ENCODE measurements at places on chromosomes 5 and 9.

DNA sequence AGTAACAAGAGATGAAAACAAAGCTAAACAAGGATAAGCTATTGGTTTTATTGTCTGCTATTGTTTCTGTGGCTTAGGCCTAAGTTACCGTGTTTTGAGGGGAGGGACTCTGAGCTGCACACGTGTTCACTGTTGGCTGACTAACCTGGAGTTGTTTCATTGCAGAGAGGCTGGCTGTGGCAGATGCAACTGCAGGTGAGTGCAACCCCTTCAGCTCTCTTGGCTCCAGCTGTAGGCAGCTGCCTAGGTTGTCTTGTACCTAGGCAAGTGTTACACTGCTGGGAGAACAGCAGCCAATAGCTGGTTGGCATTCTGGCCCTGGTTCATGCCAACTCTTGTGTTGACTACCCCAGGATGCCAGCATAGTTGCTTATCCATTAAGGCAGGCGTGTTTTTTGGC lies 17.6 kb upstream of the MATR3 start:
- DNase-seq = no peak

DNA sequence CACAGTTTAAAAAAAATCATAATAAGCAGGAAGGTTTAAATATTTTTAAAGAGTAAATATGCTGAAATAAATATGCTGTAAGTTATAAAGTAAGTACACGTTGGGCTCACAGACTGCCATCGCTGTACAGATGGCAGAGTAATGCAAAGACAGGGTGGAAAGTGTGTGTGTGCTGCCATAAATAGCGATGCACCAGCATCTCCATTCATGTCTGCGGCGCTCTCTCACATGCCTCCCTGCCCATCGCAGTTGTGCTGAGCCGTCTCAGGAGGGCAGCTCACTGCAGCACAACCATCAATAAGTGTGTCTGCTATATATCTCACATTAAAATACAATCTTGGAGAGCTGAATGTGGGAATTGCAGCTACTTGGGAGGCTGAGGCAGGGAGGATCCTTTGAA lies 14.3 kb downstream of the MOCS2 start:
- DNase-seq = no peak

- DNase-seq = no peak
Measured at GRCh38 chr9:97447001-97447400, 35.1 kb downstream of the TDRD7 start.

DNA sequence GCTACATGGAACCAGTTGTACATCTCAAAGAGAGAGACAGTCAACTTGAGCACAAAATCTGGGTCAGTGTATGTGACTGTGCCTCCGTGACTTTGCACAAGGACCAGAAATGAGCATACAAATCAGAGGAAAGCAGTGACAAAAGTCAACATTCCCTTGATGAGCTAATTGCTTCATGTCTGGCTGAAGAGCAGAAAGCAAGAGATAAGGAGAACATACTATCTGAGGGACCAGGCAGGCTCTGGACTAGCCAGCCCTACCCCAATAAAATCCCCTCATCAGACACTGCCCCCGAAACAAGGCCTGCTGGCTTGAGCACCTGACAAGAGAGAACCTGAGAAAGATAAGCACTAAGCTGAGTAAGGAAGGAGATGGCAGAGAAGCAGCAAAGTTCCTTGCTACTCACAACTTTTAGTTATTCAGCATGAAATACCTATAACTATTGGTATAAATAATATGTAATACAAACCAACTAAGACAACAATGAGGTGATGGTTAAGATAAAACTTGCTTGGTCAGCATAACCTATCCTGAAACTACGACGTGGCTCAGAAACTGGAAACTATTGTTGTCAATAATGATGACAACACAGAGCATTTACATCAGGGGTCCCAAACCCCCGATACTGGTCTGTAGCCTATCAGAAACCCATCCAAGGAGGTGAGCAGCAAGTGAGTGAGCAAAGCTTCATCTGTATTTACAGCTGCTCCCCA lies 9.5 kb downstream of the SIL1 start:
- DNase-seq = no peak

- no peak for DNase-seq
Measured at GRCh38 chr5:154269414-154269813, 78.9 kb downstream of the GALNT10 start.

GRCh38 chr9:129126749-129127618 lies 15.8 kb downstream of the PTPA start:
- DNase-seq = no peak

- DNase-seq = no peak
Measured at GRCh38 chr5:134494780-134495179, 30.7 kb upstream of the JADE2 start.

GRCh38 chr5:138935466-138935865 lies 60.3 kb upstream of the LRRTM2 start:
- DNase-seq = no peak

- DNase-seq = no peak
Measured at GRCh38 chr5:2044041-2044440, 161.3 kb upstream of the IRX4 start.

DNA sequence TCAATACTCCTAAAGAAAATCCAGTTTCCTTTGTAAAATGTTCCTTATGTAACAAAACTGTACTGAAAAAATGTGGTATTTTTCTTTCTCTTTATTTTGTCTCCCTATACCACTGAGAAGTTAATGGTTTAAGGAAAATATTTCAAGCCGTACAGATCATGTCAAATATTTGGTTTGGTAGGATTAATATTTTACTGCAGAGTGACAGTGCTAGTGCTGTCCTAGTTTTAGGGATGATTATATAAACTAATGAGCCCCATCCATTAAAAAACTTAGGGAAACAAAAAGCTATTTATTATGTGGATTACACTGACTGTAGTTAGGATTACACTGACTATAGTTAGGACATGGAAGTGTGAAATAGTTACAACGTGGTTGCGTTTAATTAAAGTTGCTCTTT lies 209.1 kb downstream of the CD180 start:
- no peak for DNase-seq

DNA sequence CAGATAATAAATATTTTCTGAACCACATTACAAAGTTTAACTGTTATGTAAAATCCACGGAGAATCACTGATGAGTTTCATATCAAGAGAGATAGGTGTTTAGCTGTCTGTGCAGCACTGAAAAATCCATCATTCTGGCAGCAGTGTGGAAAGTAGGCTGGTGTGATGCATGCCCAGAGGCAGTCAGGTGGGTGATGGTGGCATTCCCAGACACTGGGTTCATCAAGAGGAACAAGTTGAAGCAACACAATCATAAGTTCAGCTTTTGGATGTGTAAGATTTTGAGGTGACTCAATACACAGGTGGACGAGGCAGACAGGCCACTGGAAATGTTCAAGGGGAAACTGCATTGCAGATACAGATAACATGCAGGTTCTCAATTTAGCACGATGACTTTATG lies 11.9 kb downstream of the DNAH5 start:
- DNase-seq = no peak

GRCh38 chr5:58530942-58531490 lies 39.8 kb downstream of the GAPT start:
- no peak for DNase-seq

DNA sequence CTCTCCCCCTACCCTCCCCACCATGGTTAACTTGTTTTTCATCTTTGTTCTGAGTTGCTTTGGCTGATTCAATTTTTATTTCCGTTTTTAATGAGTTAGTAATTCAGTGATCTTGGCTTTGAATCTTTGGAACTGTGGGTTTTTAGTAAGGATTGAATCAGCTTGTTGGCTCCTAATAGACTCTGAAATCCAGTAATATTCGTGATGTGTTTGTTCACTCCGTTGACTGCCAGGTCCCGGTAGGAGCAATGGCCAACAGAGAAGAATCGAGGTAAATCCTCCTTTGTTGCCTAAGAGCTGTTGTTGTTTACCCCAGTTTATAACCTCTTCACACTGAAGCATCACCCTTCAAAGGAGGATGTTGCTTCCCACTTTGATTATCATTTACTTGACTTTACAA lies 92.7 kb downstream of the PCSK1 start:
- DNase-seq = no peak
